Ovary (tissue), 10 donors: ENCODE measurements at places on chromosomes 3 and 15. TPM values are rescaled to one million over a fixed set of nuclear protein-coding genes. Genes with fewer than 3 reads are reported as not detected.

The ROPN1B gene
- polyA plus RNA-seq: not detected

The CRBN gene
- 41.2 TPM for polyA plus RNA-seq

The CRYGS gene
- 1.6 TPM for polyA plus RNA-seq

The OCA2 gene
- 0.31 TPM for polyA plus RNA-seq

The GABRR3 gene
- not detected for polyA plus RNA-seq

The RAF1 gene
- 62.1 TPM for polyA plus RNA-seq

The NLGN1 gene
- 1.2 TPM for polyA plus RNA-seq

The CHRNA5 gene
- 0.74 TPM for polyA plus RNA-seq

The HDGFL3 gene
- polyA plus RNA-seq: 53.0 TPM

The ALDH1L1 gene
- polyA plus RNA-seq: 45.1 TPM

The STRC gene
- 0.29 TPM for polyA plus RNA-seq

The COLQ gene
- polyA plus RNA-seq: 1.9 TPM

The HTR3E gene
- not detected for polyA plus RNA-seq

The CFAP44 gene
- 9.0 TPM for polyA plus RNA-seq

The ROBO2 gene
- polyA plus RNA-seq: 8.4 TPM

The TGM5 gene
- not detected for polyA plus RNA-seq

The PLXND1 gene
- polyA plus RNA-seq: 120 TPM

The EPHB1 gene
- polyA plus RNA-seq: 0.25 TPM

The DUT gene
- polyA plus RNA-seq: 63.1 TPM

The SLC38A3 gene
- 6.6 TPM for polyA plus RNA-seq

The GJD2 gene
- polyA plus RNA-seq: not detected

The SNURF gene
- polyA plus RNA-seq: 3.9 TPM

The ATP2B2 gene
- 0.05 TPM for polyA plus RNA-seq

The SPSB4 gene
- 0.07 TPM for polyA plus RNA-seq

The TMEM266 gene
- polyA plus RNA-seq: not detected

The ZBTB47 gene
- polyA plus RNA-seq: 18.8 TPM

The TPRG1 gene
- polyA plus RNA-seq: 1.9 TPM

The RBM5 gene
- 207 TPM for polyA plus RNA-seq

The ZNF639 gene
- 32.7 TPM for polyA plus RNA-seq

The CLK3 gene
- 73.4 TPM for polyA plus RNA-seq

The ISL2 gene
- not detected for polyA plus RNA-seq

The GAP43 gene
- polyA plus RNA-seq: 0.21 TPM

The CPA3 gene
- 22.2 TPM for polyA plus RNA-seq

The STRIT1 gene
- not detected for polyA plus RNA-seq

The TMEM212 gene
- polyA plus RNA-seq: not detected

The AZI2 gene
- 56.2 TPM for polyA plus RNA-seq

The GREM1 gene
- polyA plus RNA-seq: 0.69 TPM

The CPN2 gene
- polyA plus RNA-seq: not detected
